ENCODE measurements at places on chromosomes 4 and X.

- DNase-seq = no peak
Observed at GRCh38 chrX:134431894-134432293, 28.1 kb upstream of the HPRT1 start.

- no peak for DNase-seq
Observed at GRCh38 chr4:149328161-149328560, 487.5 kb downstream of the IQCM start.

GRCh38 chrX:11704725-11705495 lies 39.2 kb upstream of the ARHGAP6 start:
- DNase-seq = no peak

DNA sequence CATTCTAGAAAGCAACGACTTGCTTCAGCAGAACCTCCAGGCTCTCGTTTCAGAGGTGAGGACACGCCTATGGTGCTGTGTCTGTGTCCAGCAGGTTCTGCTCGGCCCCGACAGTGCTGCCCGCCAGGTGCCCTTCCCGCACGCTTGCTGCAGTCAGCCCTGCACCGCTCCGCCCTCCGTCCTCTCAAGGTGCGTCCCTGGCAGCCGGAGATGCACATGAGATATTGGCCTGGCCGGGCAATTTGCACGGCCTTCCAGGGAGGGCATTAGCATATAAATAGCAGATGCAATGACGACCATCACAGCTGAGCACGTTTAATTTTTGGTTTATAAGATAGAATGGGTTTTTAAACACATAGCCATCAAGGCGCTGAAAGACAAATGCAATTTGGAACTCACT lies 14.4 kb downstream of the UVSSA start:
- no peak for DNase-seq

GRCh38 chr4:15400981-15401671 lies 26.7 kb upstream of the C1QTNF7 start:
- no peak for DNase-seq

GRCh38 chrX:124605511-124605910 lies 259.1 kb downstream of the SH2D1A start:
- no peak for DNase-seq

GRCh38 chr4:155599596-155599995 lies 67.1 kb upstream of the GUCY1A1 start:
- DNase-seq = no peak

DNA sequence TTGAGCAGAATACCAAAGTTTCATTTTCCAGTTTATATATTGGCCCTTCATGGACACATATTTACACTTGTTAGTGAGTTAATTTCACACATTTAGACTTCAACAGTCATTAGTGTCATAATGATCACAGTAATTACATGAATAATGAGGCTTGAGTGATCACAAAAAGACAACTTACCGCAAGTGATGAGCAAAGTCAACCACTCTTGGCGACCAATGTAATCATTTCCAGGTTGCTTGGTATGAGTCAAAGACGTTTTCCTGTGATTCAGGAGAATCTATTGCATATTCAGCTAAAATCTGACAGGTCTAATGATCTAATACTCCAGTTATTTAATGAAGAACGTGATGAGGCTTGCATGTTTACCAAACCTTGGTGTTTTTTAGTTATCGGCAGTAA lies 407.9 kb upstream of the TENM3 start:
- no peak for DNase-seq

DNA sequence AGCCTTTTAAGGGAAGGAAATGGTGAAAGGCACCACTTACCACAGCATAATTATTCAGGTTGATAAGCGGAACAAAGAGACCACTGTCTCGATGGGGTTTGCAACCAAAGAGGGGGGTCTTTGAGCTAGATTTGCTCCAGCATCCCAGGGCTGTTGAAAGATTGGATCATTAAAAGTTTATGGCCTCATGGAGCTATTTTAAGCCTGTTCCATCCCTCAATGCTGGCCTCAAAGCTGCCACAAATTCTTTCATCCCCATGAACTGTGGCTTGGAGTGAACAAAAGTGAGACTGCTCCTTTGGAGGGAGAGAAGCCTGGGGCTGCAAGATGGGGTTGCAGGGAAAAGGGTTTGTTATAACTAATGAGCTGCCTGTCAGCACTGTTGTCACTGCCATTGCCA lies 209.8 kb downstream of the RTL9 start:
- DNase-seq = no peak

DNA sequence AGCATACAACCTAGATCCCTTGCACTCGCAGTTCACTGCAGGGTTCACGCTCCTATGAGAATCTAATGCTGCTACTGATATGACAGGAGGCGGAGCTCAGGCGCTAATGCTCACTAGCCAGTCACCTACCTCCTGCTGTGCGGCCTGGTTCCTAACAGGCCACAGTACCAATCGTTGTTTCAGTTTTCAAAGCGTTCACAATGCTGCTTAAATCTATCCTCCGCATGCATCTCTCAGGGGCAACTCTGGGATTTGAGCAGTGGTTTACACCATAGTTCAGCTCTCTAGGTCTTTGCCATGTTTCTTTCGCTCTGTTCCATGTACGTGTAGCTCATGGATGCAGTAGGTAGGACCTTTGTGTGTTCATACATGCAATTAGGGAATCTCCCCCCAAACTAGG lies 47.2 kb downstream of the CLOCK start:
- DNase-seq = no peak

- DNase-seq = no peak
Observed at GRCh38 chrX:19566359-19567222, 51.3 kb upstream of the MAP3K15 start.

DNA sequence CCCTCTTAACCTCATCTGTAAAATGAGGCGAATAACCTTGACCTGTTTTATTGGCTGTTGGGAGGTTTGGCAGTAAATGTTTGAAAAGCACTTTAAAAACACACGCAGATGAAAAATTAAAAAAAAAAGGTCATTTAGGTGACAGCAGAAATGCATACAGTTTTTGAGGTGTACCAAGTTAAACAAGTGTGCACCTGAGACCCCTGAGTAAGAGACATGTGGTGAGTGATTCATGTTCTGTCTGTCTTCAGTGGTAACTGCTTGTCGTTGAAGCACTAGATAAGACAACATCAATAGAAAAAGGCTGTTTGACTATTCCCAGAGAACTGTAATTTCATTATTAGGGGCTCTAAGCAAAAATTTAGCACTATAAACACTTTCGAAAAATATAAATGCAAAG lies 608.4 kb upstream of the PITX2 start:
- DNase-seq = no peak

DNA sequence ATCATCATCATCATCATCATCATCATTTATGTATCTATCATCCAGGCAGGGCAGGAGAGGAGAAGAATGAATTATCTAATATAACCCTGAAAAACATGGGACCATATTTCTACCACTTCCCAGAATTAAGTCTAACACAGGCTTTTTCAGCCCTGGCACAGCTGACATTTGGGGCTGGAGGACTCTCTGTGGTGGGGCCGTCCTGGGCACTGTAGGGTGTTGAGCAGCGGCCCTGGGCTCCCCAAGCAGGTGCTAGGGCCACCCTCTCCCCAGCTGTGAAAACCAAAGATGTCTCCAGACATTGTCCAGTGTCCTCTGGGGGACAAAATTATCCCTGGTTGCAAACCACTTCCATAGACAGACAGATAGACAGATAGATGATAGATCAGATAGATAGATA lies 288.4 kb downstream of the CRLF2 start:
- no peak for DNase-seq

- DNase-seq = no peak
Observed at GRCh38 chr4:112637552-112637866, 566 bp downstream of the LARP7 start.

GRCh38 chr4:62119195-62119594 lies 919.1 kb downstream of the ADGRL3 start:
- no peak for DNase-seq

DNA sequence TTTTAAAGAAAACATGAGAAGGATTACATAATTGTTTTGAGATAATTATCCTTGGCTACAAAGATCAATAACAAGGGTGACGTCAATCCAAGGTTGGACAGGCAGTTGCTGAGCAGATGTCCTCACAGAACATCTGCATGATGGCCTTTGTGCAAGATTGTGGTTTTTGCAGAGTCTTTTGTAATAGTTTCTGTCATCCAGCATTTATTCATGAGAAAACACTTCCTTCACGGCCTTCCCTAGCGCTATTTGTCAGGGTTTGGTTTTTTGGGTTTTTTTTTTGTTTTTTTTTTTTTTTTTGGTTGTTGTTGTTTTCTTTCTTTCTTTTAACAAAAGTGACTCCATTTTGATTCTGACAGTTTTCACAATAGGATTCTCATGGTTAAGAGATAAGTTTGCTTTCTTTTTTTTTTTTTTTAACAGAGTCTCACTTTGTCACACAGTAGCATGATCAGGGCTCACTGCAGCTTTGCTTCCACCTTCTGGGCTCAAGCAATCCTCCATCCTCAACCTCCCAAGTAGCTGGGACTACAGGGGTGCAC lies 31.5 kb upstream of the ELF2 start:
- no peak for DNase-seq

- DNase-seq = no peak
Observed at GRCh38 chrX:148371291-148371690, 129.1 kb upstream of the AFF2 start.

- DNase-seq = no peak
Observed at GRCh38 chrX:131633285-131633917, 89.5 kb downstream of the OR13H1 start.

- DNase-seq = no peak
Observed at GRCh38 chrX:12700745-12701144, 90.5 kb upstream of the PRPS2 start.

DNA sequence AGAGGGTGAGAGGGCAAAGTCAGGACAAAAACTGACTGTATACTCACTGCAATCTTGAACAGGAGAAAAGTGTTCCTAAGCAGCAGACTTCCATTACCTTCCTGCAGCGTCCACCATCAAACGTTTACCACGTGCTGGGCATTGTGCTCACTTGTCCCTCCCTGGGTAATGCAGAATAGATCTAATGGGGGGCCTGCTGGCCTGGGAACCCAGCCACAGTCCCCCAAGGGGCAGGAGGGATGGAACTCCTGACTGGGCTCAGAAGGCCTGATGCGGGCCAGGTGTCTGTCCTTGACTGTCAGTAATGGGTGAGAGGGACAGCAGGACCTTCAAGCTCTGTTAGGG lies 37.6 kb upstream of the FAM156A start:
- DNase-seq = no peak

DNA sequence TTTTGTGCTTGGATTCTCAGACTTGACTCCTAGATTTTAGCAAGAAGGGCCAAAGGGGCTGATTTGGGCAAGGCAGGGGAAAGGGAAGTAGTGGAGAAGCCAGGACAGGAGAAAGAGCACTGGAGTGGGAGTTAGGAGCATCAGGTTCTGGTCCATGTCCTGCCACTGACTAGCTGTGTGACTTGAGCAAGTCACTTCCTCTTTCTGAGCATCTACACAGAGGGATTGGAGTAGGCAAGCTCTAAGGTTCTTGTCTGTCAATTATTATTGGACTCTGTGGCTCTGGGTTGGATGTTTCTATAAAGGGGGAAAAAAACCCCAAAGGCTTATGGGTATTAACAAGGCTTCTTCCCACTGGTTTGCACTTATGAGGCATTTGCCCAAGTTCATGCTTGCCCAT lies 24.4 kb downstream of the PLAC1 start:
- no peak for DNase-seq

DNA sequence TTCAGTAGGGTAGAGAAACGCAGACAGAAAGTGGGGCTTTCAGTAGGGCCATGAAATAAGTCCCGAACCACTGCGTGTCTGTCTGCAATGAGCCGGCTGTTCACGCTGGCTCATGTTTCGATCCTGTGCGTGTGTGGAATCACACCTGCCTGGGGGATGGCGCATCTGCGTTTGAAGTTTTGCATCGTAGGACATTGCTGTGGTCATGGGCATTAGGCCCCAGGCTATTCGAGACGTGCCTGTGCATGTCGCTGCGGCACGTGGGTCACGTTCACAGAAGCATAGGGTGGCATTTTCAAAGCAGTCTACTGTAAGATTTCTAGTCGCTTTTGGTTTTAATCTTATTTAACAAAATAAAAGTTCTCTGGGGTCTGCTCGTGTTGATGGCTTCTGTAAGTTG lies 25.5 kb upstream of the HGFAC start:
- no peak for DNase-seq

DNA sequence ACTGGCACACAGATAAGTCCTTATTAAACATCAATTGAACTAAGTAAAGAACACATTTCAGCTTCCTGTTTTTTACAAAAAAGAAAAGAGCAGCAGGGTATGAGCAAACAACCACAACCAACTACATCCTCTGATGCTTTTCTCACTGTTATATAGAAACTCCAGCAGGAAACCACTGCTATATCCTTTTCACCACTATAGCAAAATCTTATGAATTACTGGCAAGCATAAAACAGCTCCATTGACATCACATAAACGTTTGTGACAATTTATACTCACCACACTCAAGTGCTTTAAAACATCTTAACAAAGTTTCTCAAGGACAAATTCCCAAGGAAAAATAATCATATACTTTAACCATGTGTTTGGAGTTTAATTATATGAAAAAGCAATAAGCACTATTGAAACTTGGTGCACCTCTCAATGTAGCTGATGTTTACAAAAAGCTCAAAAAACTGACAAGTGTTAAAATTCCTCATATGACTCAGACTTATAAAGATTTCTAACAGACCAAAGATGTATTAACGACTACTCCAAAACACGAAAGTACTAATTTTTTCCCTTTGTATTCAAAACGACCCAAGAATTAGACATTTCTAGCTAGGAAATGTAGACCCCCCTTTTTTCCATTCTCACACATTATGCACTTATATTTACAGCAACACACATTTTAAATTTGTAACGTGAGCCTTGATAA lies 12.9 kb downstream of the GPRIN3 start:
- DNase-seq = no peak

DNA sequence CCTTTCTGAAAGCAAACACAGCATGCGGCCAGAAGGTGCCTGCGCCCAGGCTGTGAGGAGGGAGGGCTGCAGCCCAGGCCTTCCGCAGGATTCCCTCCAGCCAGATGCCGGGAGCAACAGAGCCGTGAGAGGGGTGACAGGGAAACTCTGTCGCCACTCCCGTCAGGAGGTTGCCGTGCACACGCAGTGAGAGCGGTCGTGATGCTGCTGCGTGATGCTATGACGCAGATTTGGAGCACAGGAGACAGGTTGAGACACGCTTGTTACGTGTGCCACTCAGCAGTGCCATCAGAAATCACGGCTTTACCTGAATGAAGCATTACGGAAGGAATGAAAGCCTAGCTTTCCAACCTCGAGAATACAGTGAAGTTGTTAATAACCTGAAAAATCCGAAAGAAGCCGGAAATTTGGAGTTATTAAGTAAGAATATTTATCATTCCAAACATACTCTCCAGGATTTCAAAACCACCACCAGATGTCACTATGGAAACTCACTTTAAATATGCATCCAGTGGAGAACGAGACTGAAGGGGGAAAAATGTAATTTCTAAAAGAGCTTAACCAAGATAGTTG lies 54.4 kb downstream of the FAT1 start:
- DNase-seq = no peak

- no peak for DNase-seq
Observed at GRCh38 chrX:45801554-45801953, 600.9 kb upstream of the DIPK2B start.

GRCh38 chr4:67632492-67632891 lies 68.5 kb downstream of the UBA6 start:
- DNase-seq = no peak

DNA sequence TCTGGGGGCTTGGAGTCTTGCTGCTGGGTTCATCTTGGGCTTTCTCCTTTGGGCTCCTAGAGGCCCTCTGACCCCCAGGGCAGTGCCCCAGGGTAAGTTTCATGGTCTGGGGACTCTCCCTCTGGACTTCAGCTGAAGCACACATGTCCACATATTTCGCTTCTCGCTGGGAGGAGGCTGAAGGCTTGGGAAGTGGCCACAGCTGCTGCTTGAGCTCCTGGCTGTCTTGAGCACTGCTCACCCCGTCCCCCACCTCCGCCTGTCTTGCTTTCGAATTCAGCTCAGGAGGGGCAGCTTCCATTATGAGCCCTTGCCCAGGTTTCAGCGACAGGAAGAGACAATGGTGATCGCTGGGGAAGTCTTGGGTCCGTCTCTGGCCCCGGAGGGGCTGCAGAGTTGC lies 3.7 kb downstream of the C4orf54 start:
- no peak for DNase-seq
